ENCODE measurements at places on chromosomes 7 and 10.

GRCh38 chr10:20233423-20233822, 417.2 kb downstream of the PLXDC2 start:
- no peak for DNase-seq

DNA sequence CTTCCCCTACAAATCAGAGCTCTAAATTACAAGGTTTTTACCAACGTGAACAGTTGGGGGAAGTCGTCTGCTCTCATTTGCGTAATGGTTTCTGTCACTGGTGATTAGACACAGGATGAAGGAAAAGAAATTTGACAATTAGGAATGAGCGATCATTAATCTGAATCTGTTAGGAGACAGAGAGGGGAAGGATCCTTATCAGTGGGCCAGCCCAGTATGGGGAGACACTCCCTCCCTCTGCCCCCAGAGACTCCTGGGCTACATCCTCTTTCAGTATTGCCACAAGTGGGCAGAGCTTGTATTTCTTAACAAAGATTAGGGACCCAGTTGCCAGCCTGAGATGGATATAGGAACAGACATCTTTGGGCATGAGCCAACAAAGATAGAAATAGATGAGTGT, 15.5 kb downstream of the HIF1AN start:
- no peak for DNase-seq

- DNase-seq = no peak
Observed at GRCh38 chr7:131627735-131628190, 71.3 kb upstream of the PODXL start.

GRCh38 chr10:128713874-128714570, 587.8 kb upstream of the MKI67 start:
- no peak for DNase-seq

DNA sequence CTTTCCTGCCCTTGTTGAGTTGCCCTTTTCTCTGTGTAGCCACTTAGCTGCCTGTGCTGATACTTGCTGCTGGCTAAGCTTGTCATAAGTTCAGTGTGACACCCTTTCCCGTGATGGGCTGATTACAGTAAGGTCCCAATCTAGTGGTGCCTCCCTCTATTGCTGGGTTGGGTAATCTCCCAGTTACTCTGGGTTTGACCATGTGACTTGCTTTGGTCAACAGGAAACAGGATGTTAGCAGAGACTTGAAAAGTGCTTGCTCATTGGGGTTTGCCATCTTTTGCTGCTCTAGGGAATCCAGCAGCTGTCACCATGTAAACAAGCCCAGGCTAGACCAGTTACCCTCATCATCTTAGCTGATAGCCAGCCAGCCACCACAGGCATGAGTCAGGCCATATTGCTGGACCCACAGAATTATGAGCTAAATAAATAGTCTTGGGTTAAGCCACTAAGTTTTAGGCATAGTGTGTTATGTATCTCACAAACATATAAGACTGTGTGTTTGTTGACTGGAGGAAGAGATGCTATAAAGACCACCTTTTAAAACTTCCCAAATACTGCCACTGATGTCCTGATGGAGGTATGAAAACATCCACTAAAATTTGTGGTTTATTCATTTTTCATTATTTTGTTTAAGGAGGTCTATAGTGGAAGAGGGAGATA, 4.0 kb upstream of the LEP start:
- DNase-seq = peak; percentile 9

- DNase-seq = no peak
Observed at GRCh38 chr10:60908896-60909295, 35.1 kb downstream of the RHOBTB1 start.

- DNase-seq = no peak
Observed at GRCh38 chr7:139032473-139032872, 3.4 kb downstream of the ZC3HAV1L start.

DNA sequence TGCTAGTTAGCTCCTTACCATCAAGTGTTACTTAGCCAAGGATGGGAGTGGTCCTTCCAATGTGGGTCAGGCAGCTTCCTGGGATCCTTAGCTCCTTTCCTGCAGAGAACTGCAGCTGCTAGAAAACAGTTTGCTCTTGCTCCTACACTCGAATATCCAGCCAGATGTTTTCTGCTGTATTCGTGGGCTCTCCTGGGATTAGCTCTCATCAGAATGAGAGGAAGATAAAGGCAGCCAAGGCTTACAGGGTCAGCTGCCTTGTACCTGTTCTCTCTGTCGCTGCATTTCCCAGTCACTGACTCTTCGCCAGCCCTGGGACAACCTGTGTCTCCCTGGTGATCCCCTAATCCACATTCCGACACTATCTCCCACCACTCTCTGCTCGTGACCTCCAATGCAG, 29.0 kb downstream of the NEUROD6 start:
- no peak for DNase-seq

- no peak for DNase-seq
Observed at GRCh38 chr7:66679633-66680244, 51.1 kb downstream of the KCTD7 start.

- DNase-seq = no peak
Observed at GRCh38 chr10:101394524-101395133, 40.7 kb downstream of the BTRC start.

- DNase-seq = no peak
Observed at GRCh38 chr10:130741901-130742855, 569.3 kb downstream of the TCERG1L start.

GRCh38 chr10:2925631-2926030, 141.7 kb upstream of the PFKP start:
- no peak for DNase-seq

- DNase-seq = no peak
Observed at GRCh38 chr7:7190142-7190541, 7.8 kb downstream of the C1GALT1 start.

- DNase-seq = no peak
Observed at GRCh38 chr10:5404208-5405041, at the start of gene TUBAL3. TSS of gene TUBAL3 (minus strand) at chr10:5404828. CDS start at chr10:5404792, 36 bp downstream.

- DNase-seq = no peak
Observed at GRCh38 chr7:2738766-2739549, 51.0 kb downstream of the AMZ1 start.

GRCh38 chr10:88008866-88009470, 145.5 kb downstream of the PTEN start:
- DNase-seq = no peak

GRCh38 chr7:30738026-30738915, 13.7 kb upstream of the INMT start:
- DNase-seq = no peak

GRCh38 chr7:20200971-20201370, 16.2 kb downstream of the MACC1 start:
- no peak for DNase-seq

GRCh38 chr7:133095119-133095671, 13.3 kb upstream of the CHCHD3 start:
- DNase-seq = no peak

DNA sequence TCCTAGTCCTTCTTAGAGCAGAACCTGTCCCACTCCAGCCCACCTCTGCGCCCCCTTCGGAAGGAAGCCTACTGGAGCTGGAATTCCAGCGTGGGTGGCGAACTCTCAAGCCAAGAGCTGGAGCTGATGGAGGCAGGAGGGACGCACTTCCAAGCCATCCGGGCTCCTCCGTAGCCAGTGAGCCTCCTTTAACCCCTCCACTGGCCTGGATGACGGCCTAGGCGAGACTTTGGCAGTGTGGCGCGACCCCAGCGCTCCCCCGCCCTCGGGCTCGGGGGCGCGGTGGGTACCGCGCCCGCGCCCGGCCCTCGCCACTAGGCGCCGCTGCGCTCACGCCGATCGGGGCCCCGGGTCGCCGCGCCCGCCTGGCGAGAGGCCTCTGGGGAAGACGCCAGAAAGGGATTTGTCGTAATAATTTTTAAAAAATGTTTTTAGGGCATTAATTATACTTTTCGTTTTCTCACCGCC, 5.1 kb upstream of the EMX2 start:
- DNase-seq = no peak

- DNase-seq = no peak
Observed at GRCh38 chr10:29860166-29860565, 199.2 kb downstream of the JCAD start.

DNA sequence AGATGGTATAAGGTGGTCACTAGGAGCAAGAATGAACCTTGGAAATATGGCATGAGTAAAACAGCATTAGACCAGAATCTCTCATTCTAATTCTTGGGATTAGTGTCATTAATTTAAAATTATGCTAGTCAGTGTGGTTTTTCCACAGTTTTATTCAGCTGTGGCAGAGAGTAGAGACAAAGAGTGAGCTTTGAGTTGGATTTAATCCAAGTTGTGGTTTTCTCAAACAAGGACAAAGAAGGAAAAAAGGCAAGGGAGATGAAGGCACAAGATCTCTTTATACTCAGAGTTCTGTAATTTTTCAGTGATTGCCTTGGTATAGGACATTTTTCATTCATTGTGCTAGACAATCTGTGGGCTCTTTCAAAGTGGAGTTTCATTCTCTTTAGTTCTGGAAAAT, 28.2 kb upstream of the AKAP9 start:
- DNase-seq = no peak

- no peak for DNase-seq
Observed at GRCh38 chr10:100970914-100971811, 1.9 kb downstream of the SEMA4G start.

DNA sequence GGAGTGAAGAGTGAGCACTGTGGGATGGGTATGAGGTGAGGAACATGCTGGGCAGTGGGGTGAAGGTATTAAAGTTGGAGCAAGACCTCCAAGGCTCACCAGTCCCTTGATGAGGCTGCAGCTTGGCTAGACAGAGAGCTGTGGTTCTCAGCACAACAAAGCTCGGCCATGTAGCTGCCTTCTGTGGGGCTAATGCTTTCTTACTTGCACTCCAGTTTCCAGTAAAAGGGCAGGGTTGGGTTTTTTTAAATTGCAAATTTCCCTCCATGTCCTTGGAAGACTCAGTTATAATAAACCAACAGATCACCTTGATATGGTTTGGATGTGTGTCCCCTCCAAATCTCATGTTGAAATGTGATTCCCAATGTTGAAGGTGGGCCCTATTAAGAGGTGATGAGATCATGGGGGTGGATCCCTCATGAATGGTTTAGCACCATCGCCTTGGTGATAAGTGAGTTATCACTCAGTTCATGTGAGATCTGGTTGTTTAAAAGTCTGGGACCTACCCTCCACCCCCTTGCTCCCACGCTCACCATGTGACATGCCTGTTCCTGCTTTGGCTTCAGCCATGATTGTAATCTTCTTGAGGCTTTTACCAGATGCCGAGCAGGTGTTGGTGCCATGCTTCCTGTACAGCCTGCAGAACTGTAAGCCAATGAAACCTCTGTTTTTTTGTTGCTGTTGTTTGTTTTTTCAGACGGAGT, 55.9 kb downstream of the ATXN7L1 start:
- no peak for DNase-seq

DNA sequence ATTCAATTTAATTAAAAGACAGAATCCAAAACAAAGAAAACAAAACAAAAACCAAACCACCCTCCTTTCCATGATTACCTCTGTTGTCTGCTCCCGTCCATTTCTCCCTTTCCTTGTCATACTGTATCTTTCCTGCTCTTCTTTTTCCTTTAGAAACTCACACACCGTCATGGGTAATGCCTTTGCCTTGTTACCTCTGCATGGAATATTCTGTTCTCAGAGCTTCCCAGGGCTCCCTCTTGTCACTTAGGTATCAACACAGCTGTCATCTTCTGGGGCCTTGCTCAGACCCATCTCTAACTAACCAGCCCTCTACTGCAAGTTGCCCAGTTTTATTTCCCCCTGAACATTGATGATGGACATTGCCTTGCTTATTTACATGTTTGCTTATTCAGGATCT, 30.2 kb upstream of the GIMAP8 start:
- DNase-seq = no peak

GRCh38 chr7:22895140-22895827, 72.6 kb upstream of the TOMM7 start:
- no peak for DNase-seq

- no peak for DNase-seq
Observed at GRCh38 chr10:18364987-18365775, 225.0 kb downstream of the CACNB2 start.

DNA sequence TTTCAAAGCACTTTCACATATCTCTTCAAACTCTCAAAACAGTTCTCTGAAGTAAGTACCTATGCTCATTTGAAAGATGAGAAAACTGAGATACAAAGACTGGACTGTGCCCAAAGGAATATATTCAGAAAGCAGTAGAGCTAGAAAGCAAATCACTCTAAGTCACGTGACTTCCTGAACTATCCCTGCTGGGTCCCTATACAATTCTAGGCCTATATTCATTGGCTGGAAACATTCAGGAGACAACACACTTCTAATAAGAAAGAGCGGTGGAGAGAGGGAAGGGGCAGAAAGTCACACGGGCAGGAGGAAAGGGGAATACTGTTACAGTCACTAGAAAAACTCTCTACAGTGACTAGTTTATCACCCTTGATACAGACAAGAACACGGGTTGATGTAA, 140.0 kb downstream of the CHCHD3 start:
- no peak for DNase-seq

DNA sequence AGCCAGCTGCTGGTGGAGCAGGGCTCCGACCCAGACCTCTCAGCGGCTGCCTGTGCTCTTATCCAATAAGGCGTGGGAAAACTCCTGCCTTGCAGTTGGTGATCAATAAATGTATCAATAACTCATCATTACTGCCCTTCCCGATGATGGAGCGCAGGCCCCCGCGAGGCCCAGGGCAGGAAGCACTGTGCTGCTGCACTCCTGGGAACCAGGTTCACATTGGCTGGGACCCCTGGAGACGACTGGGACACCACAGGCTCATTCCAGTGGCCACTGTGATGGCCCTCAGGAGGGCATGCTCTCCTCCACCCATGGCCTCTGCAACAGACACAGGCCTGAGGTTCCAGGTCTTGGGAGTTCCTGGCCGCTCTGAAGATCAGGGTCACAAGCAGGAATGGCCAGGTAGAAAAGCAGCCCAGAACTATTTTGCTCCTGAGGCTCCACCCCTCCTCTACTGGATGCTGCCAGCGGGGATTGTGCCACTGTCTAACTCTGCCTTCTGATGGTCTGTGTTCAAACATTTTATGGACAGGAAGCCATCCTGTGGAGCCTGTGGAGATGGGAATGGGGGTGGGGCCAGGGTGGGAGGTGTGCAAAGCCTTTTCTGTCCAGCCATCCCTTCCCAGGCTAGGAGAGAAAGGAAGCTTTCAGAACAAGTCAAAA, 287.4 kb upstream of the ZMIZ1 start:
- DNase-seq = no peak

GRCh38 chr10:128571745-128572144, 445.5 kb upstream of the MKI67 start:
- no peak for DNase-seq

DNA sequence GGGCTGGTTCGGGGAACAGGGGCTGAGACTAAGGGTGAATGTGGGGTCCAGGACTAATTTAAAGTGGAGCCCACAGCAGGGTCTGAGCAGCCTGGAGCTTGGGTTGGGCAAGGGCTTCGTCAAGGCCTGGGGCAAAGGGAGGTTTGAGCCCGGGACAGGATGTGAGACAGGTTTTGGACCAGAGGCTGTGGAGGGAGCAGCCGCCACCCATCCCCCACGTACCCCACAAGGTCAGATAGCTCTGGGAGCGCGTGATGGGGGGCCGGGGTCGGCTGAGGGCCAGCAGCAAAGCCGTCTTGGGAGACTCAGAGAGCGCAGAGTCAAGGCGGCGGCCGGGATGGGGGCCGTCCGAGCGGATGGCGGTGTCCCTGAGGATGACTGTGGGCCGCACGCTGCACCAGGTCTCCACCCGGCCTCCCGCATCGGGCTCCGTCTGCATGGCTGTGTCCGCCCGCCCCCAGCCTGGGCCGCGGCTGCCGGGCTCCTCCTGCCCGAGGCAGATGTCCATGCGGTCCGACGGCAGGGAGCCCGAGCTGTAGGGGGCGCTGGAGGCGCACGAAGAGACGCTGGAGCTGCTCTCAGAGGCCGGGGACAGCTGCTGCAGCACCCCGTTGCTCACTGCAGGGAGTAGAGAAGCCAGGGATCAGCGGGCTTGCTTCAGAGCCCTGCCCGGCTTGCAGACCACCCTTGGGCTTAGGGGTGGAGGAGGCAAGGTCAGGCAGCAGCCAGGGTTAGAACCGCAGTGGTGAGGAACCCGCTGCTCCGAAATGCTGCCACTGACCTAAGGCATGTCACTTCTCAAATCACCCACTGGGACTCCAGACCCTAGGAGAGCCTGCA, 12.1 kb downstream of the PDZD7 start:
- DNase-seq = peak; percentile 57

Measured in T-cell (primary cell).